Activated CD4-positive, alpha-beta memory T cell treated with anti-CD3 and anti-CD28 coated beads, Interleukin-2, amount 10 ng/mL, durations not matched to agents 7 days and 5 days (primary cell): ENCODE measurements at places on chromosomes 1 and 21. TPM values are rescaled to one million over a fixed set of nuclear protein-coding genes. Genes with fewer than 3 reads are reported as not detected.

CELA3B gene
- total RNA-seq: not detected

KIAA1614 gene
- 0.03 TPM for total RNA-seq

DENND4B gene
- 159 TPM for total RNA-seq

TBX15 gene
- total RNA-seq: not detected

CELA3A gene
- not detected for total RNA-seq

LCE1A gene
- total RNA-seq: not detected

DNA sequence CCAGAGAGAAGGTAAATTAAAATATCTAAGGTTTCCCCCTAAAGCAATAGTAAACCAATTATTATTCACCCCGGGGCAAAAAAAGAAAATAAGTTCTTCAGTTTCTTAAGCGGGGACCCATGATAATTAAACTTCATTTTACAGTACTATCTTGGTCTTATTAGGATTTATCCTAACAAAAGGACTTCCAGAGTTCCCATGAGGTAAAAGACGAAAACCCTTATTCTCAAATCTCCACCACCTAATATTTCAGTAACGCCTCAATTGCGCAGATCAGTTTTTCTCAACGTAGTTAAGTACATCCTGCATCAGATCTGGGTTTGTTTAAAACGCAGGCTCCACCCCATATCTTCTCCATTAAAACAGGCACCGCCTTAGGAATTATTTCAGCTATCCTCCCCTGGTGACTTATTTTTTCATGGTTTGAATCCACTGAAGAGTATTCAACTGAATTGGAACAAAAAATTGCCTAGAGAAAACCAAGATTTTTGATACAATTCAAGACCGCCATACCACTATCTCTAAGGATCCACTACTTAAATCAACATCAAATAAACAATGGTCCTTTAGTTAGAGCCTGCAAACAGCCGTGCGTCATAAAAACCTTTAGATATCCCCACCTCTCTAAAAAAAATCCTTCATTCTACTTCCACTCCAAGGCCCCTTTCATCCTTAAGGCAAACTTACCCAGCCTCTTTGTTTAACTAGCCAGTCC lies 1.7 kb downstream of the MCL1 start:
- no peak for DNase-seq

DNA sequence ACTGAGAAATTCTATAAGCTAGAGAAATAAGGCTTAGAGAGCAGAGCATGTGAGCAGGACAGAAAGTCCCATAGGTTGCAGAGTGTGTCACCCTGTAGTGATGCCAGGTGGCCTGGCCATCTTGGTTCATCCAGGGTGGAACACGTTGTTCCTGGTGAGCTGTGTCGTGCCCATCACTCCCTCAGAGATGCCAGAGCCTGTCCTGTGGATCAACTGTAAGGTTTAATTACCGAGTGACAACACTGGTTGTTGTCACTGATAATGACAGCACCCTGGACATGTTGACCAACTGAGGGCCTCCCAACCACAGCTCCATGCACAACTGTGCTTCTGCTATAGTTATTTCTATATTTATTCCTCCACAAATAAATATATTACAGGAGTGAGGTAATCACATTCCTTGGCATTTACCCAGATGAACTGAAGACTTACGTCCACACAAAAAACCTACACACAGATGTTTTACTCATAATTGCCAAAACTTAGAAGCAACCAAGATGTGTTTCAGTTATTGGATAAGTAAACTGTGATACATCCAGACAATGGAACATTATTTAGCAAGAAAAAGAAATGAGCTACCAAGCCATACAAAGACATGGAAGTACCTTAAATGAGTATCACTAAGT lies 6.2 kb downstream of the C1orf198 start:
- no peak for DNase-seq

DNA sequence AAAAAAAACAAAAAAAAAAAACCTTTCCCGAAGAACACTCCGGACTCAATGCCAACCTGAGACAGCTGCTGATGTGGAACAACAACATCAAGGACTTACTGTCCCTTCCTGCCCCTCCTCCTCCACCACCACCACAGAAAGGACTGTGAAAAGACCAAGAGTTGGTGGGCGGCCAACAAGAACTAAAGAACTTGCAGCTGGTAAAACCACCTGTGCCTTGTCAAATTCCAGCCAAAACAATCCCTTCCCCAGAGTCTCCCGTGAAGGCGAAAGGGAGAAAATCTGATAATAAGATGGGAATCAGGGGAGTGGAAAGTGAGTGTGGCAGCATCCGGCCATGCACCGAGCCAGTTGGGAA lies 88.9 kb downstream of the PROX1 start:
- DNase-seq: no peak

- no peak for DNase-seq
Observed at GRCh38 chr1:64337926-64338325, 132.0 kb upstream of the CACHD1 start.

GRCh38 chr1:171664976-171665375 lies 12.5 kb upstream of the MYOC start:
- DNase-seq: no peak

- DNase-seq: no peak
Observed at GRCh38 chr1:175479521-175480342, 263.7 kb downstream of the TNR start.

DNA sequence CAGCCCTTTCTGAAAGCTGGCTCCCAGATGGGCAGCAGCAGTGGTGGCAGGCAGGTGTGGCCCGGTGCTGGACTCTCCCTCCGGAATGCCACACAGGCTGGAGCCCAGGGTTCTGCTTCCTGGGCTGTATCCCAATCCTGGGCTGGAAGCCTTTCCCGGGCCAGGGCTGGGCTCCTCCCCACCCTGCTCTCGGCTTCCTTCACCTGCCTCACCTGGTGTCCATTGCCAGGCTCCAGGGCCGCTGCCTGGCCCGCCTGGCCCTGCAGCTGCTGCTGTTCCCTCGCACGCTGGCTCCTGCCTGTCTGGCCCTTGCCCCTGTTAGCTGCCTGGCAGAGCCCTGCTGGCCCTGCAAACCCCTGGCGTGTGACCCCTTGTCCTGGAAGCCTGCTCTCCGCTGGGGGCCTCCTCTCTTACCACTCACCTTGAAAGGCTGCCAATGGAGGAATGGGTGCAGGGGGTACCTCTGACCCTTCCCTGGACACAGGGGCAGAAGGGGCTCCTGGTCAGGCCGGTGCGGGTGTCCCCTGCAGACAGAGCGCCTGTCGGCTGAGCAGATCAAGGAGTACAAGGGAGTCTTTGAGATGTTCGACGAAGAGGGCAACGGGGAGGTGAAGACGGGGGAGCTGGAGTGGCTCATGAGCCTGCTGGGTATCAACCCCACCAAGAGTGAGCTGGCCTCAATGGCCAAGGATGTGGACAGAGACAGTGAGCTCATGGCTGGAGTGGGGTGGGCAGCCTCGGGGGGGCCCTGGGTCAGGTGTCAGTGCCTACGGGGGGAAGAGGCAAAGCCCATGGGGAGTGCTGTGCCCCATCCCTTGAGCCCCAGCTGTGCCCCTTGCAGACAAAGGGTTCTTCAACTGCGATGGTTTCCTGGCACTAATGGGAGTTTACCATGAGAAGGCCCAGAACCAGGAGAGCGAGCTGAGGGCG lies 1.1 kb downstream of the CALML6 start:
- no peak for DNase-seq

- DNase-seq: no peak
Observed at GRCh38 chr21:38952890-38953289, 147.2 kb downstream of the ETS2 start.
